Stimulated activated CD4-positive, alpha-beta T cell treated with anti-CD3 and anti-CD28 coated beads, Interleukin-12 subunit alpha, Interleukin-12 subunit beta, amount 100 ng/mL, for 24 hours (primary cell): ENCODE measurements at places on chromosomes 5 and 9.

GRCh38 chr5:68538814-68539420 lies 323.4 kb downstream of the PIK3R1 start:
- no peak for DNase-seq

- DNase-seq, result no peak
Measured at GRCh38 chr9:72150127-72150526, 887 bp downstream of the GDA start.

- no peak for DNase-seq
Measured at GRCh38 chr9:86163503-86163902, 64.1 kb upstream of the GOLM1 start.

DNA sequence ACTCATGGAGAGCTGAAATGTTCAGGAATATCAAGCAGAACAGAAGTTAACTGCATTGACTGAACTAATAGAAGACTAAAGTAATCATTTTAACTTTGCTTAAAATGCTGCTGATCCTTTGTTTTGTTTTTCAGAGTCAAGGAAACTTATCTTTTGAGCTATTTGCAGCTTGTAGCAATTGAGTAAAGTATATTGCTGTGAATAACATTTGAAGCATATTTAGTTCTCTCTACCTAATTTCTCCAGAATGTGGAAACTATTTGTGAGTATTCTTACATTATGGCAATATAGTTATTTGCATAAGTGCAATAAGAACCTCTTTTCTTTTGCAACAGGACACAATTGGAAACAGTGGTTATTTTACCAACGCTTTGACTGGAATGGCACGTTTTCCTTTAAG lies 5.3 kb upstream of the SOX30 start:
- DNase-seq, result no peak

- DNase-seq, result no peak
Measured at GRCh38 chr5:166083183-166083959, 2208.1 kb upstream of the WWC1 start.

DNA sequence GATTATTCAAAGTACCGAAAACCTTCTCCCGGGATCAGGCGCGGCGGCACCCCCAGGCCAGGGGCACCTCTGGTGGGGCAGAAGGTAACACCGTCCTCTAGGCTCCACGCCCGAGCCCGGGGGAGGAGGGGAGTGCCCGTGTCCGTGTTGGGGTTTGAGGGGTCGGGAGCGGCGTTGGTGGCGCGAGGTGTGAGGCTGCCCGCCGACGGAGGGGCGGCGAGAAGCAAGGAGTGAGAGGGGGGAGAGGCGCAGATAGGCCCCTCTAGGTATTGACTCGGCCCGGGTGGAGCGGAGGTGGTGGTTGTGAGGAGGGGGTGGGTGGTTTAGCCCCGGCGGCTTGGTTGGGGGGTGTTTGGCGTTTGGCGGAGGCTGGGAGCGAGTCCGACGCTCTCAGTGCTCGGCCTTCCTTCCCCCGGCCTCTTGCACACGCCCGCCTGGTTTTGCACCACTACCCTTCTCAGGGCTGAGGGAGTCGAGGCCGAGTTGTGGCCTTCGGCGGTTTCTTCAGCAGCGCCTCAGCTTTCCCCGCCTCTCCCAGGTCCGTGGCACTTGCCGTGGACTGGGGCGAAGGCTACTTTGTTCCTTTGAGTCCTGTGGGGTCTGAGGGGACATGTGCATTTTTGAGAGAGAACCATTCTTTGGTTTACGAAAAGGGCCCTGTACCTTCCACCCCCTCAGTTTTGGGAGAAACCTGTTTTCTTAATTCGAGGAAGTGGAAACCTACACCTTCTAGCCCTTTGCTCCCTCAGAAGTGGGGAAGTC lies 450 bp downstream of the GPBP1 start:
- no peak for DNase-seq

DNA sequence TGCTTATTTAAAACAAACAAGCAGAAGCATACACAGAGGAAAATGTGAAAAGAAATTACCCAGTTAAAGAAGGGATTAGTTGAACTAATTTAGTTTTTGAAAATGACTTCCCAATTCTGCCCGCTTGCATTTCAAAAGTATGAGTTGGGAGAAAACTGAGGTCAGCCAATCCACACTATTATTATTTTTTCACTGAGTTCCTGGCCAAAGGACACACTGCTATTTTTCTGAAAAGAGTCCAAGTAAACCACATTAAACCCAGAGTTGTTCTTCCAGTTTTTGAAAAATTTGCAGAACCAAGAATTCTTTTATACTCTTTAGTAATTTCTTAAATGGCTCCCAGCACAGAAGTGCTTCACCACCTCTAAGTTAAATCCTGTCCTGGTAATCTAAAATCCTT lies 7.5 kb downstream of the SMU1 start:
- DNase-seq, result no peak

GRCh38 chr5:158166424-158166823 lies 307.5 kb upstream of the CLINT1 start:
- DNase-seq, result no peak

- no peak for DNase-seq
Measured at GRCh38 chr5:152066784-152067183, 142.1 kb upstream of the GLRA1 start.

DNA sequence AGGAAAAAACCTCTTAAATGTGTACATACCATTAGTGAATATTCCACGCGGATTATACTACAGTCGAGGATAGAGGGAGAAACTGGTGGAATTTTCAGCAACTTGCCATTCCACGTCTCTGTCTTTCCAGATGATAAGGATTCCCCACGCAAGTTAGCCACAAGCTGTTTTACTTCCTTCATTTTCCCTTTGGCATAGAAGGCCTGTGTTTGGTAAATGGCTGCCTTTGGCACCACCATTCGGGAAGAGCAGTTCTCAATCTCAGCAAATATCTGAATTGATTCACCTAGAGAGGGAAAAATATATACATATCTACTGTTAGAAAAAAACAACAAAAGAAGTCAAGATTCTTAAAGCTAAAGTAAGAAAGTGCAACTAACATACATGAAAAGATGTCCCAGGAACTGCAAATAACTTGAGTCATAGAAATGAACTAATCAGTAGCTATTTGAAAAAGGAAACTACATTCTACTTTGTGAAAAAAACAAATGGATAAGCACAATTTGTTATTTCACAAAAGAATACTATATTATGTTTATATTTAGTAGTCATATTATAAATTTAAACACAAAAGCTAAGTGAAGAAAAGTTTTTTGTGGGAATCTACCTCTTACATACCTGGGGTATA lies 8.1 kb downstream of the ARRDC3 start:
- no peak for DNase-seq

- no peak for DNase-seq
Measured at GRCh38 chr9:123999661-124000060, 11.9 kb upstream of the LHX2 start.

- DNase-seq, result no peak
Measured at GRCh38 chr9:127968042-127968441, 12.7 kb downstream of the EEIG1 start.

- peak; percentile 39 for DNase-seq
Measured at GRCh38 chr5:79020861-79021561, 35.9 kb upstream of the ARSB start.

DNA sequence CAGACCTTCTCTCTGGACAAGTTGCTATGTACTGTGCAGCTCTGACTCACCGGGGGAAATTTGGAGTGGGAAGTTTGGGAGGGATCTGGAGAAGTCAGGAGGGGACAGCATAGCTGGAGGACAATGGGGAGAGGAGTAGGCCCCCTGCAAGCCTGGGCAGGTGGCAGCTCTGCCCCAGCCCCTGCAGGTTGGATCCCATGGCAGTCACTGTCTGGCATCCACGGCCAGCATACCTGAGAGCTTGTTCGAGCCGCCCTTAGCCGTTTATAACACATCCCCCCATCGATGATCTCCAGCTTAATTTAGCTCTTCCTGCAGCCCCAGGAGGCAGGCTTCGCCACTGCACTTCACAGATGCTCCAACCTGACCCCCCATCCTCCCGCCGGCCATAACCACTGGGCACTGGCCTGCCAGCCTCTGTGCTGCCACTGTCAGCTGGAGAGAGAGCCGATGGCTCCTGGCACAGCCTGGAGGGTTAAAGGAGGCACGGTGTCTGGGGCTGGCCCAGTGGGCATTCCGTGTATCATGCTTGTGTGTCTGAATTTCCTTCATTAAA lies 57.7 kb upstream of the RNU6ATAC start:
- DNase-seq, result no peak

DNA sequence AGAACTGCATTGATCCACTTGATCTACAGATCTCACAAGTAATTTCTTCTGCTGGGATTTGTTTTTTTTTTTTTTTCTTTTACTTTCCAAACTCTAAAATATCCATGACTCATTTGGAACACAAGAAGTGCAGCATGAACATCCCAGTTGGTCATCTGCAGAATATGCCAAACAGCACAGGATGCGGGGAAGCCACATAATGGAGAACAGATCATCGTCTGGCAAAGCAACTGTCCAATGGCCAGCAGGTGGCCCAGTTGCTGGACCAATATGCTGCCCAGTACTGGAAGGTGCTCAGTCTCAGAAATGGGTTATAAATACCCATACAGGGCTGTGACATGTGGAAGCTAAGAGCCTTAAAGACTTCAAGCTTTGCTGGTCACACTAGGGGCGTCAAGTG lies 221.3 kb upstream of the TAS2R1 start:
- DNase-seq, result no peak

DNA sequence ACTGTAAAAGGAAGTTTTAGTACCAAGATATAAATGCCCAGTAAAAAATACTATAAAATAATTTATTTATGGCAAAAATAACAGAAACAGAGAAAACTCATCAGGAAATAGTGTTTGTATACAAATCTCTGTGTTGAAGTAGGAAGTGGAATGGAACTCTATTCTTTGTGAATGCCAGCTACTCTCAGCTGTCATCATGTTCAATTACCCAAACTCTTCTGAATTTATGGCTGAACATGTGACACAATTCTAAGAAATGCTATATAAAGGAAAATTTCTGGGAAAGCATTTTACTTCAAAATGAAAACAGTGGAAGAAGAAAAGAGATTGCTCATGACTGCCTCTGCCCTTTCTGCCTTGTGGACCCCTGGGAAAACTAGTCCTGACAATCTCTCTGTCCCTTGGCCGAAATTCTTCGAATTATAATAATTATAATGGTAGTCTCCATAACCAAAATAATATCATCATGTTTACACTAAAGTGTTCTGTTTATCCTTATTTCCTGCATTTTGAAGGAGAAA lies 522.3 kb upstream of the ST8SIA4 start:
- no peak for DNase-seq

DNA sequence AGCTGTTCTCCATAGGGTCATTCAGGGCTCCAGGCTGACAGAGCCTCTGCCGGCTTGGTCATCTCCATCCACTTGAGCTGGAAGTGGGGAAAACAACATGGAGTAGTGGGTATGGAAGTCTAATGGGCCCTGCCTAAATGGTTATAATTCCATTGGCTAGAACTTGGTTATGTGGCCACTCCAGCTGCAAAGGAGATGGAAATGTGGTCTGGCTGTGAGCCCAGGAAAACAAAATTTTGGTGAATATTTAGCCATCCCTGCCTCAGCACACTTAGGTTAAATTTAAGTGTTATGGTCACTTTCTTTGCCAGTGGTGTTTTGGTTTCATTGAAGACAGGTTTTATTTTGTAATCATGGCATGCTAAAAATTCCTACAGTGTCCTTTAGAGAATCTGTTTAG lies 112.3 kb downstream of the SMARCA2 start:
- no peak for DNase-seq

DNA sequence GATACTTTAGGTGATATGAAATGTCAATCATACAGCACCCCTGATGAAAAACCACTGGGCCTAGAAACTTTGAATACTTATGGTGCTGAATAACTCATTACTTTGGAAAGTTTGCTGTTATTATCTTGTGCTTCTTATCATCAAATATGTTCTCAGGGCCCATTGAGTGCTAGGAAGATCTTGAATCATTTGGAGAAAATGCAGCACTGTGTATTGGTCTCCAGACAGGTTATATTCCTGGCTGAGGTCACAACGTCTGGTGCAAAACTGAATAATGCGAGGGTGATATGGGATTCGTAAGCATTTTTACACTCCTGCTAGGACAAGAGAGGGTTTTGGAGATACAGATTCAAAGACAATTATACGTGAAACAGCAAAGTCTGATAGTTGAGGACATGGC lies 249.4 kb upstream of the TNC start:
- no peak for DNase-seq

GRCh38 chr9:16417749-16418148 lies 452.7 kb downstream of the BNC2 start:
- DNase-seq, result no peak

DNA sequence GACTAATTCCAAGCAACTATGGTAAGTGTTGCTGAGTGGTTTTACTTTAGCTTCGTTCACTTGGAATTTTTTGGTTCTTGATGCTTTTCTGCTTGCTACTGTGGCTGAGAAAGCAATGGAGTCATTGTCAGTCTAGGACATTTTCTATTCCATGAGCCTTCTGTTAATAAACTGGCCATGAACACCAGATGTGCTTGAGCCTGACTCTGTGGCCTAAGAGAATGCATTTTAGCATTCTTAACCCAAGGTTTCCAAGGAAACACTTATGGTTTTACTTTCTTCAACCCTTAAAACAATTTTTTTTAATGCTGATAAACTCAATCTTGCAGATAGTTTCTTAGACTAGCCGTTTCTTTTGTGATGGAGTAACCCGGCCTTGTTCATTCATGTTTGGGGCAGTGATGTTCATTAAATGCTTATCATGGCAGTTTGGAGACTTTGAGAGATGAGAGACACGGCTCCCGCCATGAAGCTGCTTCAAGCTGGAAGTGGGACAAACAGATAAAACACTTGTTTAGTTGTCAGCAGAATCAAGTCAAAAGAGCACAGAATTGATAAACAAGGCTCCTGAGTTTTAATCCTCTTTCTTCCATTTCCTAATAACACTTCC lies 42.4 kb downstream of the OSTF1 start:
- DNase-seq, result no peak

GRCh38 chr5:11684607-11685006 lies 219.6 kb downstream of the CTNND2 start:
- DNase-seq, result no peak

DNA sequence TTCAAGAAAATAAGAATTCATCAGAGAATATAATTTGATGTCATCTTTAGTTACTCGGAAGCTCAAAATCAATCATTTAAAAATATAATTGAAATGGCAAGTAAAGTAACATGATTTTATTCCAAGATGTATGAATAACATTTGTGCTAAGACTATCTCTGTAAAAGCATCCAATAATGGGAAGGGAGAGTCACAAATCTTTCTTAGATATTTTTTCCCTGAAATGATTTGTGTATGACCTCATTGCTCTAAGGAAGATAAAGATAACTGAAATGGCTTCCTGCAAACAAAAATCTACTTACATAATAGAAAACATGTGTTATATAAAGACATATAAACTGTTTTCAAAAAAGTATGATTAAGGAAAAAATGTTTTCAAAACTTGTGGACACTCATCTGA lies 97.4 kb upstream of the FGF10 start:
- DNase-seq, result no peak
